GDM1 (cell line): ENCODE measurements at places on chromosomes 5 and 9.

DNA sequence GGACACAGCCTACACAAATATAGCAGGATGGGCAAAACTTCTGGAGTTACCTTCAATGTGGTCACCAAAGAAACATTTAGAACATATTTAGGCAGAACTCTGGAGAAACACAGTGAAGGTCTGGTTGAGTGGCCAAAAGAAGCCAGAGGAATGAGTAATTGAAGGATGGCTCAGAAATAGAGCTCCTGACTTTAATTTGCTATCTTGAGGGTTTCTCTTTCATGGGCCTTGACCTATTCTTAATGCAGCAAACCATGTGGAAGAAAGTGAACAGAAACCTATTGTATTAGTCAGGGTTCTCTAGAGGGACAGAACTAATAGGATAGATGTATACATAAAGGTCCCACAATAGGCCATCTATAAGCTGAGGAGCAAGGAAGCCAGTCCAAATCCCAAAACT, 650.5 kb downstream of the ACTL7B start:
- no peak for DNase-seq

- no peak for DNase-seq
Measured at GRCh38 chr5:80122579-80122978, 87.4 kb downstream of the THBS4 start.

GRCh38 chr9:134229466-134230091, 65.2 kb upstream of the RNU6ATAC start:
- no peak for DNase-seq

DNA sequence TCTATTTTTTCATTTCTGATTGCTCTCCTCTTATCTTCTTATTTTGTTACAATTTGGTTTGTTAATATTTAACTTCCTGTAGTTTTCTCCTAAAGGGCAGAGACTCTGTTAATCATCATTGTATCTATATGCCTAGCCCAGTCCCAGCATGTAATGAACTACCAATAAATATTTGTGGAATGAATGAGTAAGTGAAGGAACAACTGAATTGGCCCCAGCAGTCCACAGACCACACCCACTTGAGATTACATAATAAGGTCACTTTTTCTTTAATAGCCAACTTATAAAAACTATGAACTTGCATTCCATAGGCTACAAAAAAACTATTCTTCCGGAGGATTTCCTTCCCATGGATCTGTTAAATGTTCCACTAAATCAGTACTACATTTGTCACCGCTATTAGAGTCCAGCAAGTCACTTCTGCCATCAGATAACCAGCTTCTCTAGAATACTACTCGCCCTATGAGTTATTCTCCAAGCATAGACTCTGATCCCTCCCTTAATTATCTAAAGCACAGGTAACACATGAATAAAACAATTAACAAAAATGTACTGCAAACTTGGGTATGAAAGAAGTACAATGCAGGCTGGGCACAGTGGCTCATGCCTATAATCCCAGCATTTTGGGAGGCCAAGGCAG, 27.5 kb upstream of the TNPO1 start:
- no peak for DNase-seq
